CD4-positive, alpha-beta T cell treated with Interleukin-2 at 100 ng/mL for 4 hours (primary cell): ENCODE measurements at places on chromosomes 7 and 10.
A peak's percentile ranks its signal among the peaks of the same experiment; 100 is the strongest.

- DNase-seq = no peak
Observed at GRCh38 chr7:158682456-158682855, 22.1 kb downstream of the NCAPG2 start.

- no peak for DNase-seq
Observed at GRCh38 chr7:104901240-104901619, 112.8 kb upstream of the KMT2E start.

- no peak for DNase-seq
Observed at GRCh38 chr7:117323305-117323850, 520 bp upstream of the WNT2 start.

GRCh38 chr7:119783799-119784198 lies 489.2 kb upstream of the KCND2 start:
- DNase-seq = no peak

GRCh38 chr10:44010873-44011602 lies 362.4 kb upstream of the ZNF32 start:
- no peak for DNase-seq

DNA sequence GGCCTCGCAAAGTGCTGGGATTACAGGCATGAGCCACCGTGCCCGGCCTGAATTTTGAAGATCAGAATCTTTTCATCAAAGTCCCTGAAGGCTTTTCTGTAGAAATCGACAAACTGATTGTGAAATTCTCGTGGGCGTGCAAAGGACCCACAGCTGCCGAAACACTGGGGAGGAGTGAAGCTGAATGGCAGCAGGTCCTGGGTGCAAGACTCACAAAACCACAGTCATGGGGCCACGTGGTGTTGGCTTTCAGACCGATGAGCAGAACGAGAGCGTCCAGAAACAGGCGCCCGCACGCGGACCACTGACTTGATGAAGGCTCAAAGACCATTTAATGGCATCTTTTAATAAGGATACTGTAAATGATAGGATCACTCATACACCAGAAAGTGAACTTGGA lies 24.7 kb upstream of the PRKAR1B start:
- no peak for DNase-seq

- DNase-seq = peak; percentile 95
Observed at GRCh38 chr7:150755473-150756099, 18.4 kb downstream of the GIMAP5 start.

GRCh38 chr7:141587304-141587703 lies 36.1 kb downstream of the AGK start:
- no peak for DNase-seq

- no peak for DNase-seq
Observed at GRCh38 chr10:51075873-51076229, 1.6 kb downstream of the PRKG1 start.

DNA sequence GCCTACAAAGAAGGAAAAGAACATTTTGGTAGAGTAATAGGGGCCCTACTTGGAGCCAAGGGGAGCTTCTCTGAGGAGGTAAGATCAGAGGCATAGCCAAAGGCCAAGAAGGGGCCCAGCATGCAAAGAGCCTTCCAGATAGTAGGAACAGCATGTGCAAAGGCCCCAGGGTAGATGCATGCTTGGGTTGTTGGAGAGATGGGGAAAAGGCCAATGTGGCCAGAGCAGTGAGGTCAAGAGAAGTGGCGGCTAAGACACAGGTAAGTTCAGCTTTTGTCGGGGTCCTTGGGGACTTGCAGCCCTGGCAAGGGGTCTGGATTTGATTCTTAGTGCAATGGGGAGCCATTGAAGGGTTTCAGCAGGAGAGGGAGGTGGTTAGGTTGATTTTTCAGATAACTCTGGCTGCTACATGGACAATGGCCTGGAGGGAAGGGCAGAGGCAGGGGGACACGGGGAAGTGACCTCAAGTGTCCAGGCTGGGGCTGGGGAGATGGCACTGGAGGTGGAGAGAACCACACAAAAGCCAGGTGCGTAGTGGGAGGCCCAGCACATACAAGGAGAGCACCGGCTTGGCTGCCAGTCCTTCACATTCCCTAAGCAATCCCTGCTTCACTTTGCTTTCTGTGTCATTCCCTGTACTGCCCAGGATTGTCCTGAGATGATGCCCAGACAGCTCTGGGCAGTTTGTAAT lies 16.5 kb downstream of the GRID1 start:
- DNase-seq = no peak

DNA sequence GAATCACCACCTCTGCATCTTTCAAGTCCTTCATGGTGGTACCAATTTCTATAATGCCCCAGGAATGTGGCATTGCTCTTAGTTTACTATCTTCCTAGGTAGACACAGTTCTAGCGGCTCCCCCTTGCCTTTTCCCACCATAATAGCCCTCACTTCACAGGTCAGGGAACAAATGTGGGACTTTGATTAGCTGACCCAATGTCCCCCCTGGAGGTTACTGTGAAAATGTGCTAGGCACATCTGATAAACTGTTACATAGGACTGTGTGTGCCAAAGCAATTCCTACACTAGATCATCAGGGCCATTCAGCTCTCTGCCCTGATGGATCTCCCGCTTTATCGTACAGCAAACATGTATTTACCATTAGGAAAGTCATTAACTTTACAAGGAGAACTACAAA lies 94.0 kb downstream of the TWIST1 start:
- no peak for DNase-seq

DNA sequence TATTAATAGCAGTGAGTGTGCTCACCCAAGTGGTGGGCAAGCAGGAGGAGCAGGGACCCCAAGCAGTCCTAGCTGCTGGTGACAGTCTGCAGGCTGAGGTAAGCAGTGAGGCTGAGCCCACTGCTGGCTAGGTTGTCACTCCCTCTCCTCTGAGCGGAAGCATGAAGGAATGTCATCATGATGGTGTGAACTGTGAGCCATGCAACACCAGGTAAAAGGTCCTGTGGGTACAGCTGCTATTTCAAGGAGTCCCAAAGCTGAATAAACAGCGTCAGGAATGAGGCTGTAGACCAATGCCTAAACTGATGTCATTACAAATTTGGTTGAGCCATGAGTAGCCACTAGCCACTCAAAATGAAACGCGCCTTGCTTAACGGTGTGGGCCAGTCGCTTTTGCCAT lies 126.1 kb downstream of the RNF32 start:
- no peak for DNase-seq
